SJSA1 (cell line): ENCODE measurements at places on chromosomes 12 and 14.

GRCh38 chr12:22299294-22299912 lies 35.1 kb downstream of the ST8SIA1 start:
- DNase-seq: no peak

- no peak for DNase-seq
These were observed 10.6 kb downstream of the SPRING1 start for GRCh38 chr12:116727261-116727660.

- DNase-seq: no peak
These were observed 57.3 kb downstream of the ARL6IP4 start for GRCh38 chr12:123037791-123038190.

- no peak for DNase-seq
These were observed 576.2 kb upstream of the TBX3 start for GRCh38 chr12:115259968-115260747.

GRCh38 chr14:68958553-68958952 lies 20.5 kb downstream of the ACTN1 start:
- DNase-seq: no peak

- no peak for DNase-seq
These were observed 147.9 kb upstream of the NCOR2 start for GRCh38 chr12:124715121-124715990.

DNA sequence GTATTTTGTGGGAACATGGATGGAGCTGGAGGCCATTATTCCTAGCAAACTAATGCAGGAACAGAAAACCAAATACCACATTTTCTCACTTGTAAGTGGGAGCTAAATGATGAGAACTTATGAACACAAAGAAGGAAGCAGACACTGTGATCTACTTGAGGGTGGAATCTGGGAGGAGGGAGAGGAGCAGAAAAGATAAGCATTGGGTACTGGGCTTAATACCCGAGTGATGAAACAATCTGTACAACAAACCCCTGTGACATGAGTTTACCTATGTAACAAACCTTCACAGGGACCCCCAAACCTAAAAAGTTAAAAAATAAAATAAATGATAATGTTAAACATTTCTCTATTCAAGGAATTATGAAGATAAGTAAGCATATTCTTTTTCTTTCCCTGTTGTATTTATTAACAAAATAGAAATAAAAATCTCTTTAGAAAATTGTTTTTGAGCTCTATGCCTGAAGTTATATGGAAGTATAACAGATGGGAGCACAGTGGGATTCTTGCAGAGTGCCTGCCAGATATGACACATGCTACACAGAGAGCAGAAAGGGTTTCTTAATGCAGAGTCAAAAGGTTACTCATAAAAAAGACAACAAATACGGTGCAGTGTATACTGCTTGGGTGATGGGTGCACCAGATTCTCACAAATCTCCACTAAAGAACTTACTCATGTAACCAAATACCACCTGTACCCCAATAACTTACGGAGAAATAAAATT lies 52.0 kb upstream of the SYNE2 start:
- no peak for DNase-seq

DNA sequence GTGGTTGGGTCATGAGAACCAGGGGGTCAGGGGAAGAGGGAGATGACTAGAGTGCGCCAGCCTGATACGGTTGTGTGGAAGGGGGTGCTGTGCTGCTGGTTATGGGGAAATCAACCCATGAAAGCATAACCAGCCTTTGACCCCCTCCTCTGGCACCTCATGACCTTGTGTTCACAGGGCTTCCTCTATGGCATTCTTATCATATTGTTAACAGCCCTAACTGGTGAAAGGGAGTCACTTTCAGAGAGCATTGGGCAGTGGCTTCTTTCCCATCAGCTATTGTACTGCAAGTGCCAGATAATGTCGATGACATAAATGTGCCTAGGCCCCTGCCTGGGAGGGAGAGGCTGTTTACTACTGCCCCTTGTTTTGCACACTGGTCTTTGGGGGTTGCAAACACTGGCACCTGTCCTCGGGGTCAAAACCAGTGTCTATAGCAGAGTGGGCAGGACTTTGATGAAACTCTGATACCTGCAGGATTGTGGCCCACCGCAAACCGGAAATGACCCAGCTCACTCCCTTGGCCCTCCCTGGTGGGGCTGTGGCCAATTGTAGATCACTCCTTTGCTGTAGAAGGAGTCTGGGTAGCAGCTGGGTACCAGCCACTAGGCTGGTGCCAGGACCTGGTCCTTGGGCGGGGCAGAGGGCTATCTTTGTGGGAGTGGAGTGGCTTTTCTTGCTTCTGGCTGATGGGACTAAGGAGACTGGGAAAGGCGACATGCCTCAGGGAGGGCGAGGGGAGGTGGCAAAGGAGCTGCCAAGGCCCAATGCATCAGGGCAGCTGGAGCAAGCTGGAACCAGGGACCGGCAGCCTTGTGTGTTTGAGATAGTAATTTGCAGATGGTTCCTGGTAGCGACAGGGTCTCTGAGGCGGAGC lies 634 bp upstream of the TMEM63C start:
- DNase-seq: no peak

GRCh38 chr12:46585854-46586621 lies 213.5 kb upstream of the SLC38A2 start:
- DNase-seq: peak; percentile 89

- peak; percentile 64 for DNase-seq
These were observed 161.8 kb downstream of the SRGAP1 start for GRCh38 chr12:64006211-64006825.

DNA sequence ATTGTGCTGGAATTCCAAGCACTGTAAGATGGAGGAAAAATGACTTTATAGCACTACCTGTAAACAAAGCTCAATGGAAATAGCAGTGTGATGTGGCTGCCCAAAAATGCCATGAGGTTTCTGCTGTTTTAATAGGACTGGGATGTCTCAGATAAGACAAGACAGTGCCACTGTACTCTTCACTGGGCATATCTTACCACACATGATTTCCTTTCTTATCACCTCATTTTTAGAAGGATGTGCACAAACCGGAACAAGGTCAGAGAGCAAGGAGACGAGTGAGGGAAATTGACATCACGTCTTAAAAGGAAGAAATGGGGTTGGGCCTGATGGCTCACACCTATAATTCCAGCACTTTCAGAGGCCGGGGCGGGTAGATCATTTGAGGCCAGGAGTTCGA lies 38.4 kb upstream of the FGD4 start:
- no peak for DNase-seq

DNA sequence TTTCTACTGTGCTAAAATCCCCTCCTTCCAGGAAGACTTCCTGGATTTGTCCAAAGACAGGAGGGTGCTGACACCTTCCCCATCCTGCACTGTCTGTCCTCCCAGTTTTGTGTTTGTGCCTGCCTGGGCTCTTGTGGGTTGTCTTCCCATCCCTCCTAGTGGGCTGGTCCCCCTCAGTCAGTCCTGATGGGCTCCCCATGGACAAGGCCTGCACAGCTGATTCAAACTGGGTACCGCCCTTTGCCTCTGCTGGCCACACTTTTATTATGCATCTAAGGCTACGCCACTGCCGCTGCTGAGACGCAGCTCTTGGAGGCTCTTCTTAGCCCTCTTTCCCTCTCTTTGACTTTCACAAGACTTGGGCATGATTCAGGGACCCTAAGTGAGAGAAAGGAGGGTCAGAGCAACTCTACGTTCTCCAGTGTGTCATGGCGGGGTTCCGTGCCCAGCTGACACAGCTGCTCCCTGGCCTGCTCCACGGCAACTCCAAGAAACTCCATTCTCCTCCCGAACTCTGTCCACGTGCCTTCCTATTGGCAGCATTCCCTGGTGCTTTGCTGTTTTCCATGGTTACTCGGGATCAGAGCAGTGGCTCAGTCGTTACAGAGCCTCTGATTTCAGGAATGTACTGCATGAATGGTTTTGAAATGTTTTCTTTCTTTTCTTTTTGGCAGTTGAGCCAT lies 3.8 kb upstream of the KRT85 start:
- DNase-seq: no peak

DNA sequence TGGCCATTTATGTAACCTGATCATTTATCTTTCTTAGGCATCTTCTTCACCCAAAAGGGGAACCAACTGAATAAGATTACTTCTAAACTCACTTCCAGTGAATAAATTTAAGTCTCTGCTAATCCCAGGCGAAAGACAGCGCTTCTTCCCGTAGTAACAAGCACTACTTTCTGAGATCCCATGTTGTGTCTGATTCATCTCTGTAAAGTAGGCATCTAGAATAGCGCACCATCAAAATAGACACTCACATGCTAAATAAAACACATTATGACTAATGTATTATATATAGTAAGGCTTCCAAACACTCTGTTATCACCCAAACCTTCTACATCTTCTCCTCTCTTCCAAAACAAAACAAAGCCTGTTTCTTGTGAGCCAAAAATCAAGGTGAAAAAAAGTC lies 15.1 kb downstream of the GTF2A1 start:
- no peak for DNase-seq

DNA sequence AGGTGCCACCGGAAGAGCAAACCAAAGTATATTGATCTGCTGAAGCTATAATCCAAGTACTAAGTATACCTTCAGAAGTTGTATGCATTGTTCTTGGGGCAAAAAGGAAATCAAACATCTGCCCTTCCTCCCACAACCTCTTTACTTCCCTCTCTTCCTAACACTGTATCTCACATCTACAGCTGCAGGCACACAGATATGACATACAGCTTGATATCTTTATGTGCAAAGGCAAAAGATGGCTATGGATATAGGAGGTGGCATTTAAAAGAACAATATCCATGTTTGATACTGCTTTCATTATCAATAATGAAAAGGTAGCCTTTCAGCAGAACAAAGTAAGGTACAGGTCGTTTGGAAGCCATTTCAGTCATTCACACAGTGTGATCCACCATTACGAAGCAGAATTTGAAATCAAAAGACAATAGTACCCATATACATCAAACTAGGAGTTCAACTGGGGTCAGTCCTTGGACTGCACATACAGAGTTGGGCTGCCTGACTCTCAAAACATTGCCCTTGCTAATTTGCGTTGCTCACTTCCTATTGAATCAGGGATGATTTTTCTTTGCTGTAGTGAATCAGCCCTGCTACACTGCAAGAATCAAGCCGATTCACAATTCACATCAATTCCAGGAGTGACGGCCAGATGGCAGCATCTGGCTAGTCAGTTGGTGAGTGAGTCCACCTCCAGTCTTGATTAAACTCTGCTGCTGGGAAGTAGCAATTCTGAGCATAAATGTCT lies 8.9 kb downstream of the ANG start:
- no peak for DNase-seq

GRCh38 chr14:29242755-29243754 lies 476.5 kb downstream of the FOXG1 start:
- no peak for DNase-seq

- no peak for DNase-seq
These were observed 63.7 kb downstream of the TRAF3 start for GRCh38 chr14:102840771-102841528.

GRCh38 chr14:38209572-38210557 lies 2.2 kb downstream of the SSTR1 start:
- DNase-seq: no peak

DNA sequence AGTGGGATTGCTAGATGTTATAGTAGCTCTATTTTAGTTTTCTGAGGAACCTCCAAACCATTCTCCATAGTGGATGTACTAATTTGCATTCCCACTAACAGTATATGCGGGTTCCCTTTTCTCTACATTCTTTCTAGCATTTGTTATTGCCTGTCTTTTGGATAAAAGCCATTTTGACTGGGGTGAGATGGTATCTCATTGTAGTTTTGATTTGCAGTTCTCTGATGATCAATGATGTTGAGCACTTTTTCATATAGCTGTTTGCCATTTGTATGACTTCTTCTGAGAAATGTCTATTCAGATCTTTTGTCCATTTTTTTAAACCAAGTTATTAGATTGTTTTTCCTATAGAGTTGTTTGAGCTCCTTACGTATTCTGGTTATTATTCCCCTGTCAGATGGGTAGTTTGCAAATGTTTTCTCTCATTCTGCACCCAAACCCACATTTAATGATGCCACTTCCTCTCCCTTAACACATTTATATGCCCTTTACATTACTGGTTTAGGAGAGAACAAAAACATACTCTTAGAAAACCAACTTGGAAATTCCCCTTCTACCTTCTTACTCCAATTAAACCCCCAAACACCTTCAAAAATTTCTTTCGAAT lies 48.2 kb downstream of the NELL2 start:
- no peak for DNase-seq

- peak; percentile 67 for DNase-seq
These were observed 134.7 kb upstream of the GSC start for GRCh38 chr14:94904636-94905035.

DNA sequence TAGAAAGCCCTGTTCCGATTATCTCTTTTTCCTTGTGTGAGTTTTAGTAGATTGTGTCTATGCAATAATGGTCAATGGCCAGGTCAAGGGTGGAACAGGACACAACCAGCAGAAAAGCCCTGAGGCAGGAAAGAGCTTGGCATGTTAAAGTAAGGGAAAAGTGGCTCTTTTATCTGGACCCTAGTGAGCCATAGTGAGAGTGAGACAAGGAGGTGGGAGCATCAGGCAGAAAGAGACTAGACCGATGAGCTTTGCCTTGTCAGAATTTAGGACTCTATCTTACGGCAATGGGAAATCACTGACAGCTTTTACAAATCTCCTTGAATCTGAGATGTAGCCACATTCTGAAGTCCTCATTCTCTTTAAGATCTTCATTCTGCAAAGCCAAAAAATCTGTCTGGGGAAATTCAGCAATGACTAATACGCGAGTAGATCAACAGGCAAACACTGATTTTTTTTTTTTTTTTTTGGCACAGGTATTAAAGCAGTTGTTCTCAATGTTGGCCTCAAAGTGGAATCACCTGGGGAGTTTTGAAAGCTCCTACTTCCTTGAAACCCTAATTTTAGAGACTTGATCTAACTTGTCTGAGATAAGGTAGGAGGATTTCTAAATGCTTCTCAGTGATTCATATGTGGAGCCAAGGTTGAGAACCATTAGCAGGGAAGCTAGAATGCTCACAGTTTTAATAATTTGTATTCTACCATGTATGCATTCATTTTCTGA lies 33.9 kb downstream of the TMEM19 start:
- no peak for DNase-seq

- no peak for DNase-seq
These were observed 389.7 kb upstream of the FAR2 start for GRCh38 chr12:28759333-28759732.

- DNase-seq: no peak
These were observed 60.4 kb upstream of the FBRSL1 start for GRCh38 chr12:132429602-132429945.

DNA sequence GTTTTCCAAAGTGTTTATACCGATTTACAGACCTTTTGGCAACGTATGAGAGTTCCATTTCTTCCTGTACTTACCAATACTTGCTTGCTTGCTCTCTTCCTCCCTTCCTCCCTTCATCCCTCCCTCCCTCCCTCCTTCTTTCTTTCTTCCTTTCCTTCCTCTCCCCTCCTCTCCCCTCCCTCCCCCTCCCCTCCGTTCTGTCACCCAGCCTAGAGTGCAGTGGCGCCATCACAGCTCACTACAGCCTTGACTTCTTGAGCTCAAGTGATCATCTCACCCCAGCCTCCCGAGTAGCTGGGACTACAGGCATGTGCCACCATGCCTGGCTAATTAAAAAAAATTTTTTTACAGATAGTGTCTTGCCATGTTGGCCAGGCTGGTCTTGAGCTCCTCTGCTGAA lies 40.4 kb downstream of the DIP2B start:
- DNase-seq: no peak

- DNase-seq: no peak
These were observed 49.2 kb downstream of the SLC35F4 start for GRCh38 chr14:57816568-57817284.

GRCh38 chr12:50082644-50083043 lies 2.5 kb upstream of the SMARCD1 start:
- no peak for DNase-seq

- DNase-seq: no peak
These were observed 2.4 kb downstream of the SLC11A2 start for GRCh38 chr12:51023625-51024382.

GRCh38 chr14:54867011-54867410 lies 35.6 kb downstream of the GCH1 start:
- DNase-seq: no peak
